Muscle of leg (tissue), 16 donors: ENCODE measurements at places on chromosomes 3 and 15.

DNA sequence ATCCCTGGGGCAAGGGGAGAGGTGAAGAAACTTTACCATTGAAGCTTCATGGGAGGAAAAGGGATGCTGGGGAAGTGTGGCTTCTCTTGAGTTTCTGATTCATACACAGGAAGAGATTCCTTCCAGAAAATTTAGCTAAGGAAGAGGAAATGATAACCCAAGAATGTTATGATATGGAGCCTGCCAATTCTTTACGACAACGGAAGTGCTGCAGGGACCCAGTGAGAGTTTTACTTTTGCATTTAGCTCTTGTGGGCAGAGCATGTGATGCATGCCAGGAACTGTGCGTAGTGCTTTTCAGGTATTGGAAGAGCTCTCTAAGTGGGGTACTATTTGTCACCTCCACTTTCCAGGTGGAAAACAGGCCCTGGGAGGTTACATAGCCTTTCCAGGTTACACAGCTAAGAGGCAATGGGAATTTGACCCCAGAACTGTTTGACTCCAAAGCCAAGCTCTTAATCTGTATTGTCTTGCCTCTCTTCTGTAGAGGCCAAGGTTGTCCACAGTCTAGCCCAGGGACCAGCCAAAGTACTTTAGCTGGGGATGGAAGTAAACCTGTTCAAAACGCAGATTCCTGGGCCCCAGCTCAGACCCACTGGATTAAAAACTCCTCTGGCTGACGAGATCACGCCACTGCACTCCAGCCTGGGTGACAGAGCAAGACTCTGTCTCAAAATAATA lies 23.0 kb downstream of the CMTM7 start:
- DNase-seq: peak; percentile 65

DNA sequence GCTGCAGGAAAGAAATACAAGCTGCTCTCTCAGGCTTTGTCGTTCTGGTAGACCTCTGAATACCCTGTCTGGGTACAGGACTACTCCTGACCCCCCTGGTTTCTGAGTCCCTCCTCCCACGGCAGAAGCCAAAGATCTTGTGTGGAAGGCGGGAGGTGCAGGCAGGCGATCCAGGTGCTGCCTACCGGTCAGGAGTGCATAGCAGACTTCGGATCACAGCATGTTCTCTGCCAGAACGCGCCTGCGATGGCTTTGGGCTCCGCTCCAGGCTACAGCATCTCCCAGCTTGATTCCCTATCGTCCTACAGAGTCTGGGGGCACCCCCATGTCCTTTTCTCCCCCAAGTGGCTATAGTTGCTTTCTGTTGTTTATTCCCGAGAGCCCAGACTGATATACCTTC lies 2.5 kb upstream of the CFAP100 start:
- DNase-seq: no peak

DNA sequence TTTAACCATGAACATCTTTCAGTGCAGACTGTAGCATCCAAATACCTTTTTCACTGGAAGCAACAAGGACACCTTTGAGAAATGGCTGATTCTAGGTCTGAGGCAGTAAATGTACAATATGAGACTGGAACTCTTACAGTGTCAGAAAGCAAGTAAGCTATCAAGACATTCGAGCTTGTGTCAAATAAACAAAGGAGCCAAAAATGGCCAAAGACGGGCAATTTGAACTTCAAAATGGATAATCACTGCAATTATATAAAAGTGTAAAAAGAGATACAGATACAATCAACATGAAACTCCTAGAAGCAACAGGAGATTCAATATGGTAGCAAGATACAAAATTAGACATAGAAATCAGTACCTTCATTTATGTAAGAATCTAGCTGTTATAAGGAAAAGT lies 138.5 kb upstream of the CCDC54 start:
- no peak for DNase-seq

GRCh38 chr3:144839991-144840390 lies 868.4 kb downstream of the DIPK2A start:
- DNase-seq: no peak

GRCh38 chr15:66065325-66065724 lies 188.2 kb downstream of the MEGF11 start:
- DNase-seq: no peak

DNA sequence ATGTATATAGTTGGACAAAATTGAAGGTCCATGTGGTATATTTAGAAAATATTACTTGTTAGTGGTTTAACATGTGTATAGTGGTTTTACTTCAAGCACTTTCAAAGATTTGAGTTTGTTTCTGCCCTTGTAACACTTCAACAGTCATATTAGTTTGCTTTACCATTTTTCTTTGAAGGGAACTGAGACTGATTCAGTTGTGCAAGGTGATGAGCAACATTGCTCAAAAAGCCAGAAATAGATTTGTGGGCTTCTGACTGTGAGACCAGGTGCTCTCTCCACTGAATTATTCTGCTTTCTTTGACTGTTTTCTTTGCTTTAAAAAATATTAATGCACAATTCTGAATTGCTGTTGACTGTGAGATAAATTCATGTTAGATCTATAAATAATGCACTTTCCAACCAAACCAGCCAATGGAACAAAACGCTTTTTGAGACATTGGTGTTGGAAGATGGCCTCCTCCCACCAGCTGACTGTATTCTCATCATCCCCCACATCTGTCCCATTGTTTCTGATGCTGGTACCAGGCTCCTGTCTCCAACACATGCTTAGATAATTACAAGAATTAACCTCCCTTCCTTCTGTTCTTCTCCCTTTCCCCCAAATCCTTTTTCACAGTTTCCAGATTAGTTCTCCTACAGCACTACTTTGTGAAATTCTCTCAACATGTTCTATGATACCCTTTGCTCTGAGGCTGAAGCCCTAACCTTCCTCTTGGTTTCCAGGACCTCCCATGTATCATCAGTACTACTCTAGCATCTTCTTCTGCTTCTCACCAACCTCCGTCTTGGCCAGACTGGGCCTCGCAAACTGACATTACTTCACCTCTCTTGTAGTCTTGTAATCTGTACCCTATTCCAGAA lies 27.9 kb downstream of the PLCL2 start:
- no peak for DNase-seq

GRCh38 chr3:42493798-42494151 lies 8.7 kb upstream of the VIPR1 start:
- no peak for DNase-seq

GRCh38 chr3:61574854-61575253 lies 13.5 kb downstream of the PTPRG start:
- DNase-seq: no peak

DNA sequence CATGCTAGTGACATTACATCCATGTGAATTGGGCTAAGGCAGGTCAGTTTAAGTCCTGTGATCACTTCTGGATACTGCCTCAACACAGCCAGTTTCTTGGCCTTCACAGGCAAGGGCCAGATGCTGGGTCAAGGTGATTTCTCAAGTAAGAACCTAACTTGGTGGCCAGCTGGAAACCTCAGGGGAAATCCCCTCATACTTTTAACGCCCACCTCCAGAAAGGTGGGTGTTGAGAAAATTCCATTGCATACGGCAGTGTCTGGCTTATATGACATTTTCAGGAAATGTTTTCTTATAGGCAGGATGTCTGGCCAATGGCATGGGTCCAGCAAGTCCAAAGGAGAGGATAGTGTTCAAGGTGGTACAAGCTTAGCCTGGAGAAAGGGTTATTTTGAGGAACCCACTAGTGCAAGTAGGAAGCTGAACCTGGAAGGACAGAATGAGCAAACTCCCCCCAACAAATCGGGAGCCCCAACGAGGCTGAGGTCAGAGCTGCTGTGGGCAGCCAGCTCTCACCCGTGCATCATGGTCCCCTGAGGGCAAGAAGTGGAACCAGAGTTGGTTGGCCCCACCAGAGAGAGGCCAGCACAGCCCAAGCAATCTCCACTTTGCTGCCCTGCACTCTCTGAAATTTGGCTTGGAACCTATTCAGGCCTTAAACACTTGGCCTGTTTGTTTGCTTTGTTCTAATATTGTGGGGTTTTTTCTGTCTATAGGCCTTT lies 135.4 kb downstream of the PDE8A start:
- DNase-seq: no peak

- no peak for DNase-seq
Observed at GRCh38 chr3:177624528-177625495, 427.5 kb upstream of the TBL1XR1 start.

GRCh38 chr3:634511-634910 lies 437.9 kb downstream of the CHL1 start:
- no peak for DNase-seq

DNA sequence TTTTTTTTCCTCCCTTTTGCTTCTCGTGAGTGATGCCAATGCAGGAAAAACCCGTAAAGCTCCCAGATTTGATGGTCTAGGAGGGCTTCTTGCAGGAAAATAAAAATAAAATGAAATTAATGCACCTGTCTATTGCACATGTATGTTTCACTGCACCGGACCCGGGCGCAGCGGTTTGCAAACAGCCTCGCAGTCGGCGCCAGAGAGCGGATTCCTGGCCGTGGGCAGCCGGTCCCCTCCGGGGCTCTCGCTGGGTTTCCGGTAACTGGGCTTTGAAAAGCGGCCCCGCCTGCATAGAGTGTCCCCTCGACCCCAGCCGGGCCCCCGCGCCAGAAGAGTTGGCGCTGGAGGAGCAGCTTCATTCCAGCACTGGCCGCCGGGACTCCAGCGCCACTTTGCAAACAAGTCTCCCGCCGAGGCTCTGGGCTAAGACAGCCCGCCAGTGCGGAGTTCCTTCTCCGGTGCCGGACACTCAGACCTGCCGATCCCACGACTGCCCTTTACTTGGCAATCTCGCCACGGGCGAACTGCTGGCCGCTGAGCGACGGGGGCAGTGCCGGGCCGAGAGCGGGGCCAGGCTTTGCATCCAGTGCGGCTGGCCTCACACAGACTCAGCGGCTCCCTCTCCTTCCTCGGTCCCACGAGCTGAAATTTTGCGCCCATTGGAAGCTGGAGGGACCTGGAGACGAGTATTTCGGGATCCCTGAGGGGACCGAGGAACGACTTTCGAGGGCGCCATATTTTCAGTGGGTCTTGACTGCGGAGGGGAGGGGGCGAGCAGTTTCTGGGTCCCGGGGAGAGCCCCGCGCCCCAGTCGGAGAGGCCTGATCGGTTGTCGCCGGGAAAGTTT lies 225.9 kb upstream of the C2CD4B start:
- DNase-seq: peak; percentile 64

- peak; percentile 62 for DNase-seq
Observed at GRCh38 chr3:46206282-46207015, 1.7 kb downstream of the CCR1 start.

DNA sequence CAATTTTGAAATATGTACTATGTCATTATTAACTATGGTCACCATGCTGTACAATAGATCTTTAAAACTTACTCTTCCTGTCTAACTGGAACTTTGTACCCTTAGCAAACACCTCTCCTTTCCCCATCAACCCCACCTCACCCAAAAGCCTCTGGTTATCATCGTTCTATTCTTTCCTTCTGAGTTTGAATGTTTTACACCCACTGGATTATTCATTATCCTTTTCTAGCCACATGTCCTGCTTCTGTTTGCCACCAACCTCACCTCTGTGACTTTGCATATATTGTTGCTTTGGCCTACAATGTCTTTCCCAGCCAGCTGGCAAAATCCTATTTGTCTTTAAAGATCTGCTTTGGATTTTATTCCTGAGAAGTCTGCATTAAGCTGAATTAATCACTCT lies 102.6 kb upstream of the TSPAN3 start:
- no peak for DNase-seq

DNA sequence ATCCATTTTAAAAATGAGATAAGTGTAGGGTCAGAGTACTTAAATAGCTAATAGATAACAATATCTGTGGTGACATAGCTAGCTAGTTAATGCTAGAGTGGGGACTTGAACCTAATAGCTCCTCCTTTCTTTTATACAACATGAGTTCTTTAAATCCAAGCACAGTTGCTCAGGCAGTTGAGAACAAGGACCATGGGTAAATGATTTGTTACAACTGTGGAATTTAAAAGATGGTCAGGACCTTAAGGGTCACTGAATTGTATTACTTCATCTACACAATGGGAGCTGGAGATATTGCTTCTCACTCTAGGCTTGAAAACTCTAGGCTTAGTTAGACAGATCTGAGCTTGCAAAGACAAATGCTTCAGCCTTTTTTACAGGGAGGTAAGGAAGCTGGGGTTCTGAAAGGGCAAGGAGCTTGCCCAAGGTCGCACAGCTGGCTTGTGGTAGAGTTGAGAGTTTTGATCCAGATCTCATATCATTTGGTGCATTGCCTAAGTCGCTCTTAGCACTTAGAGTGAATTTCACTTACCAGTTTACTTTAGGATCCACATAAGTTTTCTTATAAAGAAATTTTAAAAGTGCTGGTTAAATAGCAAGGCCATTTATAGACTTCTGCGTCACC lies 90.2 kb downstream of the EDEM1 start:
- DNase-seq: no peak

DNA sequence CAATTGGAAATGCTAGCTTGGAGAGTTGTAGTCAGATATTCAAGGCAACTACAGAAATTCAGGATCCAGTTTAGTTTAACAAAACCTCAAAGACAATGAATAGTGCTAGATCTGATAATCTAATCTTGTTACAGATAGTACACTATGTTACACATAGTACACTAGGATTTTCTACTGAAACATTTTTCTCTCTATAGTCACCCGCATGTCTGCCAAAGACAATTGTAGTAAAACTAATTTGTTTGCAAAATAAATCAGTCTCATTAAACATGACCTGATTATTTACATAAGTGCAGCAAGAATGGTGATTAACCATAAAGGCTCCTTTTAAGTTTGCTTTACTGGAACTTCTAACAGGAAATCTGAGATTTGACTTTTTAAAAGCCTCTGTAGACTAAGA lies 52.0 kb downstream of the ILDR1 start:
- no peak for DNase-seq

GRCh38 chr15:54808321-54808720 lies 388.4 kb downstream of the RSL24D1 start:
- no peak for DNase-seq
